Posterior vena cava (tissue), 2 donors: ENCODE measurements at places on chromosomes 1 and 21. TPM values are rescaled to one million over a fixed set of nuclear protein-coding genes. Genes with fewer than 3 reads are reported as not detected.

Gene FAM72C
- 0.19 TPM for total RNA-seq

DNA sequence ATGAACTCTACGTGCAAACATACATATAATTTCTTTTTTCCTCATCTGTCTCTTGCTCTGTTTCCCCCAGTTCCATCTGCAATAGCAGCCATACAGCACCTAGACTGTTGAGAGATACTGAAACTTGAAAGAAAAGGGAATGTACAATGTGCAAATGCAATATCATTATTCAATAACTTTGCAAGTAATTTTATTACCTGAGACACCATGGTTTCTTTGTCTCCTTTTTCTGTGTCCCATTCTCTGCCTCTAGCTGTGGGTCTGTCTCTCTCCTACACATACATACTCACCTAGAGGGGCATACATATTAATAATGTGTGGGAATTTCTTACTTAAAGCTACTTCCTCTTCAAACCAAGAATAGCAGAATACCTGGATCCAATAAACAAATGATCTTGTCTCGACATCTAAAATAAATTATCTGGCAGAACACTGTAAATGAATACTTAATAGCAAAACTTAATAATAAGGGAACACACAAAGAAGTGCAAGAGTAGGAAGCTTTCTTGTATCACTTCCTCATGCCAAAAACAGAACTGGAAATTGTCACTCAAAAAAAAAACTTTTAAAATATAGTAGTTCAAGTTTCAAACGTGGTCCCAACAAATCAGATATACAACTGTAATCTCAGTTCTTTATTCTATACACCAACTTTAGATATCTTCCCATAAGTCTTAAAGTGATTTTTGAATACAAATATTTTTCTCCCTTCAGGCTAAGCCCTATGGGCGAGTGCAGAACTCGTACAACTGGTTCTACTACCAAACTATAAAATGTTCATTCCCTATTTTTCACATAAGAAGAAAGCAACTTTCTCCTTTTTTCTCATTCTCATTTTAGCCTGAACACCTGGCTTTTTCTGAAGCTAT, 194.6 kb downstream of the NRIP1 start:
- no peak for DNase-seq

- no peak for DNase-seq
These were observed 448.0 kb downstream of the KCNT2 start for GRCh38 chr1:196160066-196160795.

Gene TTC39A
- total RNA-seq, result 1.6 TPM

- DNase-seq, result peak; percentile 82
These were observed 84.2 kb downstream of the SH3GLB1 start for GRCh38 chr1:86788300-86789206.

DNA sequence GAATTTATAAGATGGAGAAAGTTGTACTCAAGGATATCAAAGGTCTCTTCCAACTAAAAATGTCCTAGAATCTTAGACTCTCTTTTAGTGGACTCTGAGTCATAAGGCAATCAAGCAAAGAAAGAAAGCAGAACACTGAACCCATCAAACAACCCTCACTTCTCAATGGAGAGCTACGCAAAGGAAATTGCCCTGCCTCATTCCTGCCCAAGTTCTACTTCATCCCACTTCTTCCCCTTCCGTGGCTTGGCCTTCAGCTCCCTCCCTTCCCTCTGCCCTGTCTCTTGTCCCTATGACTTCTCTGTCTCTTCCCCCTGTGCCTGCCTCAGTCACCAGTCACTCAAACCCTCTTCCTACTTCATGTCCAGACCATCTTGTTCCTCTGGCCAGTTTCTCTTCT, 58.5 kb downstream of the RIMS3 start:
- no peak for DNase-seq

Gene GPR52
- 2.6 TPM for total RNA-seq

DNA sequence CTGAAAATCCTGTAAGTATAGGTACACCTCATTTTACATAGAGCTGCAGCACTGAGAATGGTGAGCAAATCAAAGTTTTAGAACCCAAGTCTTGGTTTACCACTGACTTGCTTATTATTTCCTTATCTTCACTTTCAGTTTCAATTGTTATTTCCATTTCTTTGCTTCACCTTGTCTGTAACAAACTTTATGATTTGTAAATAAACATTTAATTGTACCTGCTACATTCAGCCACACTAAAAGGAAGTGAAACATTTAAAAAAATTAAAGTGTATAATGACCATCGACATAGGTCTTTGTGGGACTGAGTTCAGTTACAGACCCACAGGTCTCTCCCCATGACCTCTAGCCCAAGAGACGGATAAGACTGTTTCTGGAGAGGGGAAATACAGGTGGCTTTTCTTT, 34.4 kb downstream of the LGR6 start:
- DNase-seq, result no peak

DNA sequence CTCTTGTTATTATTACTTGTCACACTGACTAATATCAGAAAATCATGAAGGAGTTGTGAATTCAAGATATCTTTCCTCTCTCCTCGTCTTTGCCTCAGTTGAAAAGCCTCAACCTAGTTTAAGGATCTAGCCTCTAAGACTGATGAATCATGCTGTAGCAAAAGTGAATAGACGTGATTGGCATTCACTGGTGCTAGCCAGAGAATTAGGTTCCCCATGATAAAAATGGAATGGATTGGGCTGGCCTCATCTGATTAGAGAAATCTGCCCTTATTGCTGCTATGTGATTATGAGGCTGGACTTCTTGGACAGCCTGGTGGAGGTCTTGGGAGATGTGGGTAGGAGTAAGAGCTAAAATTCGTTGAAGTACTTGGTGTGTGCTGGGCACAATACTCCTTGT, 208.2 kb downstream of the BACH1 start:
- DNase-seq, result no peak

Gene TMEM79
- 2.7 TPM for total RNA-seq

DNA sequence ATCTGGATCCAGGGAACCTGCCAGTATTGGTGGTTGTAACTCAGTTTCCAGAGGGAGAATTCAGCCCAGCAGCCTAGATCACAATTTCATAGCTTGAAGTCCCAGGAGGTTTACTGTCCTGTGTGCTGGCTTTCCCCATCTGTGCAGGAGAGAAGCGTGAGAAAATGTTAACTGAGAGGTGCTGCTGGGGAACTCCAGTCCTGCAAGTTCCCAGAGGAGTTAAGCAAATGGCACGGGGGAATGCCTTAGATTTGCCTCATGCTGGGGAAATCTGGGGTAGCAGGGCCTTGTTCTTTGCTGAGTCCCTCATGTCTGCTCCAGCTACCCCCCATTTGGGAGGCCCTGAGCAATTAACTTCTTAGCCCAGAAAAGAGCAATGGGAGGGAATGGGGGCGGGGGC, 25.1 kb upstream of the SLAMF6 start:
- DNase-seq, result no peak

- DNase-seq, result no peak
These were observed 445.0 kb downstream of the SETD4 start for GRCh38 chr21:35615325-35615724.

Gene DCDC2B
- not detected for total RNA-seq

GRCh38 chr1:100343897-100344296, 8.4 kb upstream of the CDC14A start:
- DNase-seq, result no peak

Gene TMIGD3
- total RNA-seq, result 4.2 TPM

Gene SCCPDH
- 22.7 TPM for total RNA-seq

GRCh38 chr1:54404939-54405897, 976 bp downstream of the SSBP3 start:
- DNase-seq, result peak; percentile 82

Gene DONSON
- 5.1 TPM for total RNA-seq

DNA sequence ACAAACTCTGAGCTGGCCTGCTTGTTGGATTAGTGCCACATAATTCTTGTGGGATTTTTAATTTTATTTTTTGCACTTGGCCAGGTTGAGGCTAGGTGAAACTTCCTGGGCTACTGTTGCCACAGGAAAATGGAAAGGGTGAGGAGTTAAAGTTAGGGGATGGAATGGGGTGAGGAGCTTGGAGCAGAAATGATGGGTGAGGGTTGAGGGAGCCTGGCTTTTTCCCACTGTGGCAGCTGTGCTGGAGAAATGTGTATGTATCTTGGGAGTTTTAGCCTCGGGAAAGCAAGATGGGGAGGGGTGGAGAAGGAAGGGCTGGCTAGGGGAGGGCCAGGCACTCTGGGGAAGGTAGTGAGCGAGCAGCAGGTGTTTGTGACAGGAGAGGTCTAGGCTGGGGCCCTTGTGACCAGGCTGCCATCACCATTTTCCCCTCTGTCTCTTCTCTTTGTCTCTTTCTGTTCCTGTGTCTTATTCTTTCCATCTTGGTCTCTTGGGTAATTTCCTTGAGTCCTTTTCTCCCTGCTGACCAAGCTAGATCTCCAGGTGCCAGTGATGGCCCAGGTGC, 2.0 kb downstream of the ZNF687 start:
- DNase-seq, result no peak

Gene ETV3L
- not detected for total RNA-seq

GRCh38 chr1:227898502-227899140, 49.1 kb downstream of the WNT9A start:
- DNase-seq, result peak; percentile 64

Gene MAP1LC3C
- 1.3 TPM for total RNA-seq

Gene RXFP4
- not detected for total RNA-seq

DNA sequence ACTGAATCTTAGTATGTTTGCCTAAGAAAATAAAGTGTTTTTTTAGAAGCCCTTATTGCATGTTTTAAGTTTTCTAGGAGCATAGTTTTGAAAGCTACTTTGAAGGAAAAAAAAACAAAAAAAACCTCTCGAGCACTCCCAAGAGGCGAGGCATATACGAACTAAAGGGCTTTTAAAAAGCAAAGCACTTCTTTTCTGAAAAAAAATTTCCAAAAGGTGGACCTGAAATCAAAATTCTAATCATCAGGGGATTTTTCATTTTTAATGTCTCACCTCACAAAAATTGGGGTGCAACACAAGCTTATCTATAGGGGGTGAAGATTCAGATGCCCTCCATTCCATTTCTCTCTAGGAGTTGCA, 594 bp downstream of the GLMN start:
- no peak for DNase-seq

DNA sequence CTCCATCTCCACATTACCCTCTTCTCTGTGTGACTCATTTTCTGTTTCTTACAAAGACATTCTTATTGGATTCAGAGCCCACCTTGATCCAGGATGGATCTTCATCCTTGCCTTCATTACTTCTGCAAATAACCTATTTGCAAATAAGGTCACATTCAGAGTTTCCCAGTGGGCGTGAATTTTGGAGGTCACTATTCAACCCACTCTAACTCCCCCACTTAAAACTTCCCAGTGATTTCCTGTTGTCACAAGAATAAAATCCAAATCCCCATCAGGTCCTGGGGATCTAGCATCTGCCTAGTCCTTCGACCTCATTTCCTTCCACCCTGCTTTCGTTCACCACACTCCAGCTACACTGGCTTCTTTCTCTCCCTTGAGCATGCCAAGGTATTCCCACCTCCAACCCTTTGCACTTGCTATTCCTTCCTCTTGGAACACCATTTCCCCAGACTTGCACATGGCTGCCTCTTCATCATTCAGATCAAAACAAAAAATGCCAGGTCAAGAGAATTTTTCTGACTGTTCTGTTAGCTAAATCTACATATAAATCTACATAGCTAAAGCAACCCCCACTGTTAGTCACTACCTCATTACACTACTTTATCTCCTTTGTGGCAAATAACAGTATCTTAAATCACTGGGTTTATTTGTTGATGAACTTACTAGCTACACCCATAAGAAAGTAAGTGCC, 187.2 kb downstream of the TOMM20 start:
- DNase-seq, result no peak

DNA sequence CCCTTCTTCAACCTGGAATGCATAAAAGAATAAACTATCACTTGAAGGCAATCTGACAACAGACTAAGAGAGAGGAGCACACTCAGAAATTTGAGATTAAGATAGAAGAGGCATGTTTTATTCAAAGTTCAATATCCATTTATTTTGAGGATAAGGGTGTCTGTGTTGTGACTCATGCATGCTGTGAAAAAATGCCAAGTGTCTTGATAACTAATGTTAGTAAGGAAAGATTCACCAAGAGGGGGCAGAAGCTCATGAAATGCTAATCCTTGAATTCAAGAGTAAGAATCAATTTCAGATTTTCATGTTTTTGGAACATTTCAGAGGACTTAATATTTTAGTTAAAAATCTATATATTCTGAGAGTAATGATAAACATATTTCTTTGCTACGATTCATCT, 94.0 kb downstream of the IFI44 start:
- no peak for DNase-seq

Gene TRIM67
- total RNA-seq, result not detected

DNA sequence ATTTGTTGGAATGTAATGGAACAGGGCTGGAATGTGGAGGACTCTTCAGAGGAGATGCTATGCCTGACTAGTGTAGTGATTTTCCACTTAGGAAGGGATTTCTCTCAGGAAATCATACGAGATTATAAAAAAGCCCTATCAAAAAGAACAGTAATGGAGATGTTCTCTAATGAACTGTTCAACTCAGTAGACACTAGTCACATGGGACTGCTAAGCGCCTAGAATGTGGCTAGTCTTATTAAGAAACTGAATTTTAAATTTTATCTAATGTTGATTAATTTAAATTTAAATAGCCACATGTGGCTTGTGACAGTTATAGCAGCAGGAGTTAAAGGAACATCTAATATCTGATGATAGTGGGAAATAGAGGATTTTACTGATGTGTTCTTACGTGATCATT, 94.0 kb downstream of the SLC35F3 start:
- no peak for DNase-seq

DNA sequence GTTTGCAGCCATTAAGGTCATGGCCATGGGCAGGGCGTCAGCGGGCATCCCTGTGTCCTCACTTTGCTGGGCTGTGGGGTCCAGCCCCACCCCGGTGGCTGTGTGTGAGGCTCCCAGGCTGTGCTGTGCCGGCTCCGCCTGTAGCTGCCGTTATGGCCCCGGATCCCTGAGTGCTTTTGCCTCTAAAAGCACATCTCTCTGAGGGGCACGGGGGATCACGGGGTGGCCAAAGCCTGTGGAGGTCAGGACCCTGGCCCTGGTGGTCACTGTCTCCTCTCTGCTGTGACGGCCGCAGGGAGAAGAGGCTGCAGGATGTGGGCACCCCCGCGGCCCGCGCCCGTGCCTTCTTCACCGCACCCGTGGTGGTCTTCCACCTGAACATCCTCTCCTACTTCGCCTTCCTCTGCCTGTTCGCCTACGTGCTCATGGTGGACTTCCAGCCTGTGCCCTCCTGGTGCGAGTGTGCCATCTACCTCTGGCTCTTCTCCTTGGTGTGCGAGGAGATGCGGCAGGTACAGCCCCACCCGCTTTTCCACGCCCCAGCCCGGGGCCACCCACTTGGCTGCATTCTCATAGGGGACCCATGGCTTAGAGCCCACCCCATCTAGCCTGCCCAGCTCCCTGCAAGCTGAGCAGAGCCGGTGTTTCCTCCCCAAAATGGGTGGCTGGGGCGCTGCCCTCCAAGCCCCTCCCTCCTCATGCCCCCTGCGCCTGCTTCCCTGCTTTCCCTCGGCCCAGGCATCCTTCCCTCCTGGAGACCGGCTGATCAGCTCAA, 48.2 kb downstream of the TRPM2 start:
- no peak for DNase-seq

GRCh38 chr1:201486187-201486586, 17.2 kb upstream of the PHLDA3 start:
- DNase-seq, result no peak
